ENCODE measurements at places on chromosomes 13 and 19.
A peak's percentile ranks its signal among the peaks of the same experiment; 100 is the strongest.

GRCh38 chr13:109998684-109999533 lies 212.5 kb upstream of the IRS2 start:
- no peak for DNase-seq

- DNase-seq: no peak
Observed at GRCh38 chr13:54124700-54125099, 1096.1 kb downstream of the OLFM4 start.

- DNase-seq: no peak
Observed at GRCh38 chr19:50513746-50514345, at the start of gene ASPDH. Gene ASPDH (minus strand): TSS chr19:50513913. CDS start chr19:50513823, 90 bp downstream.

DNA sequence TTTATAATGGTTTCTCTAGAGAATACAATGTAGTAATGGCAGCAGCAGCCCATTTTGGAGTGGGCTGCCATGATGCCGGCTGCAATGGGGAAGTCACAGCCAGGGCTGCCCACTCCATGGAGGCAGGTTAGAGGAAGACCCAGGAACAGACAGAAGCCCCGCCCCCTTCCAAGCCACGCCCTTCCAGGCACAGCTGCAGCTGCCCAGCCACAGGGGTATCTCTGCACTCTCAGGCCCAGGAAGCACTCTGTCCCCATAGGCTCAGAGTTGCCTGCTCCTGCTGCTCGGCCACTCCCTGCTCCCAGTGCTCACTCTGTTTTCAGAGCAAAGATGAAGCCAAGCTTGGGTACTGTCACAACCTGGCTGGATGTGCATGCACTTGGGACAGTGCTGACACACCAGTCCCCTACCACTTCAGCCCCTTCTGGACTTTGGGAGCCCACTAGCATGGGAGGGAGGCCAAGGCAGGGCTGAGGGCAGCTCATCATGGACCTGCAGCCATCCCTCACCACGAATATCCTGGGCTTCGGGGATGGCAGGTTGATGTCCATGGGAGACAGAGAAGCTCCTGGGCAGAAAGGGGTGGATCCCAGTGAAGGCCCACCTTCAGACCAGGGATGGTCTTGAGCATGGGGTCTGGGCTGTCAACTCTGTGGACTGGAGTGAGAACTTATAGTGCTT lies 1224.2 kb downstream of the SLITRK5 start:
- DNase-seq: no peak

DNA sequence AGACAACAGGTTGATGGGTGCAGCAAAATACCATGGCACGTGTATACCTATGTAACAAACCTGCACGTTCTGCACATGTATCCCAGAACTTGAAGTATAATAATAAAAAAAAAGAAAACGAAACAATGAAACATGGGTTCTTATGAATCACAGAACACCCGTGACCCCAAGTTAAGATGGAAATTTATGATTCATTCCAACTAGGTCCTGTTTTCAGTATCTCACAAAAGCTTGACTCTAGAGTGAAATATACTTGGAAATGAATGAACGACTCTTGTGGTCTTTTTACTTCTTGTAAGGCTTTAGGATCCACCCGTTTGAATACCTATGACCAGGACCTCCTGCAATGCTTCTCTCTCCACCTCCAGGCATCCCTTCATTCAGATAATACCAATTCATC lies 3.5 kb upstream of the LILRB4 start:
- no peak for DNase-seq

DNA sequence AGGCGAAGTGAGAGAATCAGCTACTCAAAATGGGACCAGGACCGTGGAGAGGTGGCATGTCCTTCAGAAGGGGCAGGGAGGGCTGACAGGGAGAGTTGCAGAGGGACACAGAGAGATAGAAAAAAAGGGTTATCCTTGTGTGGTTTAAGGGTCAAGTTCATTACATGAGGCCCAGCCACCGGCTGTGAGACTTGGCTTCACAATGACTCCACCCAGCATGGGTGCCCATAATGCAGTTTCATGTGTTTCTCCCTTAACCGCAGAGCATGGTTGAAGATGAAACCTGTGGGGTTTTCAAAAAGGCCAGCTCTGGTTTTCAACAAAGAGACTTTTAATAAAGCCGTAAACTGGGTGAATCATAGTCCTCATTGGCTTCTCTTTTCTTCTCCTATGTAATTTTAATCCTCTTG lies 164.6 kb downstream of the KLF5 start:
- no peak for DNase-seq

GRCh38 chr13:59793107-59793506 lies 370.6 kb downstream of the DIAPH3 start:
- no peak for DNase-seq

DNA sequence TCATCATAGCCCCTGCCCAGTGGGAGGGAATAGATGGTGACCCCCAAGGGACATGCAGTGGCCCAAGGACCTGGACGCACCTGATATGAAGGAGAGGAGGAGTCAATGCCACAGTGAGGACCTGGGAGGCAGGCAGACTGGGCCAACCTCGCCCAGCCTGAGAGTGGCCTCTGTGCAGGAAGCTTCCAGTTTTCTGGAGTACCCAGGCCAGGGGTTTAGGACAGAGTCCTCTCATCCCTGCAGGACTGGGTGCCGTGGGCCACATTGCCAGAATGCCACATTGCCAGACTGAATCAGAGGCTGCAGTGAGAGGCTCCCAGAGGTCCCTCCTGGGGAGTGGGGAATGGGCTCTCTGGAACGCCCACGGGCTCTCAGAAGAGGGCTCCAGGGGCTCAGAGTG lies 82.9 kb upstream of the VSTM2B start:
- no peak for DNase-seq

DNA sequence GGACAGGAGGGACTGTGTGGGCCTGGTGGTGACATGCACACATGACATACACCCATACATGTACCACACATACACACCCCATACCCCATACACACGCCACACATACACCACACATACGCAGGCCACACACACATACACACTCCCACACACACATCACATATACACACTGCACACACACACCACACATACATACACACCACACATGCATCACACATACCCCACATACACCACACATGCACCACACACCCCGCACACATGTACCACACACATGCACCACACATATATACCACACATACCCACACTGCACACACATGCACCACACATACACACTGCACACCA lies 76.5 kb upstream of the KCTD15 start:
- DNase-seq: no peak

DNA sequence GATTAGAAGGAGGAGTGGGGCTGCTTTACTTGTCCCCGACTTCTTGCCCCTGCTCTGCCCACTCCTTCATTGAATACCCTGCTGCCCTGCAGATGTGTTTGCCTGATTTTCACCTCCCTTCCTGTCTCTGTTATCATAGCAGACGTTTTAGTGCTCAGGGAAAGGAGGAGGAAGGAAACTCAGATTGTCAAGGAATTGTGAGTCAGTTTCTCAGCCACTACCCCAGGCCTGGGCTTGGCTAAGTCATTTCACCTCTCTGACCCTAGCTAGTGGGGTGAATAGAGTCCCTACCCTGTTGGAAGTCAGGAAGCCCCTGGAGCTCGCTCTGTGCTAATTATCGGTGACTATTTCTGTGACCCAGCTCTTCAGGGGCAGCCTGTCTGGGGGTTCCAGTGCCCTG lies 3.9 kb downstream of the BCKDHA start:
- DNase-seq: no peak

DNA sequence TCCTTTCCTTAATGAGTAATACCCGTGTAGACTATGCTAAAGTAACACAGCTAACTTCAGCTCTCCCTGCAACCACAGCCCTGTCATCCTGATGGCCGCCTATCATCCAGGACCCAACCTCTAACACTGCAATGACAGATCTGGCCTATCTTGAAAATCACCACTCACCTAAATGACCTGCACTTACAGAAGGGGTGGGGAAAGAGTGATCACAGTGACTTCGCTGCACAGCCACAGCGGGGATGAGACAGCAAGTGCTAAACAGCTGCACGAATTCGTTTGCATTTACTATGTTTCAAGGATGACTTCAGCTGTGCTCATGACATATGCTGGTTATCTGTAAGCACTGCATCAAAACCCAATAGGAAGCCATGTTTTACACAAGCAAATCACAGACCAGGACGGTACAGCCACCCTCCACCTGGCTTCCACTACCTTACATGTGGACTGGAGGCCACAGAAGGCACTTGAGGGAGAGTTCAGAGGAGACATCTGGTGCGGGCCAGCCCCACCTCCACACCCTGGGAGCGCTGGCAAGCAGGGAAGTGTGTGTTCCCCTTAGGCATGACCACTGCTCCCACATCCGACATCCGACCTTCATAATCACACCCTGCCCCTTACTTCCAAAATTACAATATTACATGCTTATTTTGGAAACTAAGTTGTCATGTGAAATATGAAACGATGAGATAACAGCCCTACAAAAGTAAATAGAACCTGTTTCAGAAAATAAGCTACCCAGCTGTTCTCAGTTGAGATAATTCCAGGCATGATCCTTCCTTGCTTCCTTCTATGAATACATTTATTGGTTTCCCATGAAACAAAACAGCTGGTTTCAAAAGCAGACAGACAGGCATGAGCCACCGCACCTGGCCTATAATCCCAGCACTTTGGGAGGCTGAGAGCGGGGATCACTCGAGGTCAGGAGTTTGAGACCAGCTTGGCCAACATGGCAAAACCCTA lies 95.7 kb downstream of the STK24 start:
- no peak for DNase-seq

DNA sequence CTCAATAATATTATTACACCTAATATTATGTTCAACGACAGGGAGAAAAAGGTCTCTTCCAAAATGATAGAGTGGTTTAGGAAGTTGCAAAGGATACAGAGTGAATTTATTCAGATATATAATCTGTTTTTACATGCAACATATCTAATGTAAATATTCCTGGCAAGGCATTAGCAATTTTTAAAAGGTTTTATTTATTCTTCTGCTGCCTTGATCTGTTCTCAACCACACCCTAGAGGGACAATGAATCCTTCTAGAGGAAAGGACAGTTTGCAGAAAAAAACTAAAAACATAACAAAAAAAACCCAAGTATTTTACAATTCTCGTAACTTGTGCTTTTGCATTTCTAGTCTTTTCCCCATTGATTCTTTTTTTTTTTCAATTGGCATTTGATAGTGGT lies 459.6 kb downstream of the KLF12 start:
- DNase-seq: no peak

GRCh38 chr13:25945596-25945995 lies 106.2 kb downstream of the SHISA2 start:
- DNase-seq: no peak

DNA sequence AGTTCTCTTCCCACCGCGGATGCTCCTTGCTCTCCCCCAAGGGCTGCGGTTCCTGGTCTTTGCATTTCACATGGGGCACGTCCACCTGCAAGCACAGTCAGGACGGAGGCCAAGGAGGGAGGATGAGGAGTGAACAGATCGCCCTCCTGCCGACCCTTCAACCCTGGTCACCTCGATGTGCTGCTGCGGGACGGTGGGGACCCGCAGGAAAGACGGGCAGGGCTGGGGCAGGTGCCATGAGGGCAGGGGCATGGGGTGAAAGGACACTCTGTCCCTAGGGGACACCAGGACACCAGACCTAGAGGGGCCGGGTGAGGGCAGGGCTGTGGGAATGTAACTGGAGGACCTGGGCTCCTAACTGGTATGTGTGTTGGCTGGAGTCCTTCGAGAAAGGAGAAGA lies 840 bp downstream of the SYCE2 start:
- no peak for DNase-seq

DNA sequence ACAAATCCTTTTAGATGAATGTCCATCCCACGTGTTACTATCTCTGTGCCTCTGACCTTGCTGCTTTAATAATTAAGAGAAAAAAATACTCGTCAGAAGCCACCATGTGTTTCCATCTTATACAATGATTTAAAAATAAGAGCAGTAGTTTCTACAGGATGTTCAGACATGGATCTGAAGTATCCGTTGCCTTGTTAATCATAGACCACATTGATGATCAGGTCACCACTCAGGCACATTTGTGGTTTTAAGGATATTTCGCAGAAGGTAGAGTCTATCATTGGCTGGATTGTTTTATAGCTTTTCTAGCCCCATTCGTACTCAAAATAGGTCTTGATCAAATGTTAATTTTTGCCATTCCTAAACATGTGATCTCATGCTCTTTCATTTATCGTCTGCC lies 710.0 kb upstream of the ARGLU1 start:
- DNase-seq: no peak

DNA sequence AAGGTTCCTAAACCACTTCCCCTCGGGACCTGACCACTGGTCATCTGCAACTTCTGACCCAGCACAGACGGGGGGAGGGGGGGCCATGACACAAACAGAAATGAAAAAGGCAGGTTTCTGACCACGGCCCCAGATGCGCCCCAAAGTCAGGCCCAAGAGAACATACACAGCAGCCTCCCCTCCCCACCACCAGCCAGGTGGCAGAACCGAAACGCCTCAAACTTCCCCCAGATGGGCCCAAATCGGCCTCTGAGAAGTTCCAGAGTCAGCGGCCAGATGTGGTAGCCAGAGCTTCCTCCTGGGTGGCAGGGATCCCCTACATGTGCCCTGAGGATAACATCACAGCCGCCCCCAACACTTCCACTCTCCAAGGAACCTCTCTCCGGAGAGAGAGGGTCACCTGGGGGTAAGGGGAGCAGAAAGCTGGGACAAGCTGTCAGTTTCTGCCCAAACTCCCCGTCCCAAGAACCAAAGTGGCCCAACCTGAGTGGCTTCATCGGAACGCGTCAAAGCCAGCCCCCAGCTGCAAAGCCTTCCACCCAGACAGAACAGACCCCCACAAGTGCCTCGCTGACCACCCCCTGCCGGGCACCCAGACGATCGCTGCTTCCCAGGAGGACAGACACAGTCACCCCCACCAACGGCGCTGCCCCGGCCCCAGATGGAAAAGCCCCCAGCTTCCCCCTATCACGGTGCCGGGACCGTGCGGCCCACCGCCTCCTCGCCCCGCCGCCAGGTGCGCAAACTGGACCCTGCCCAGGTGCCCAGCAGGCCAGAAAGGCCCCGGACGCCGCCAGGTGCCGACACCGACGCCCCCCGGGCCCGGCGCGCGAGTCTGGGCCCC lies 800 bp downstream of the ELL start:
- DNase-seq: peak; percentile 4

GRCh38 chr19:10074153-10074552 lies 12.0 kb upstream of the SHFL start:
- no peak for DNase-seq

DNA sequence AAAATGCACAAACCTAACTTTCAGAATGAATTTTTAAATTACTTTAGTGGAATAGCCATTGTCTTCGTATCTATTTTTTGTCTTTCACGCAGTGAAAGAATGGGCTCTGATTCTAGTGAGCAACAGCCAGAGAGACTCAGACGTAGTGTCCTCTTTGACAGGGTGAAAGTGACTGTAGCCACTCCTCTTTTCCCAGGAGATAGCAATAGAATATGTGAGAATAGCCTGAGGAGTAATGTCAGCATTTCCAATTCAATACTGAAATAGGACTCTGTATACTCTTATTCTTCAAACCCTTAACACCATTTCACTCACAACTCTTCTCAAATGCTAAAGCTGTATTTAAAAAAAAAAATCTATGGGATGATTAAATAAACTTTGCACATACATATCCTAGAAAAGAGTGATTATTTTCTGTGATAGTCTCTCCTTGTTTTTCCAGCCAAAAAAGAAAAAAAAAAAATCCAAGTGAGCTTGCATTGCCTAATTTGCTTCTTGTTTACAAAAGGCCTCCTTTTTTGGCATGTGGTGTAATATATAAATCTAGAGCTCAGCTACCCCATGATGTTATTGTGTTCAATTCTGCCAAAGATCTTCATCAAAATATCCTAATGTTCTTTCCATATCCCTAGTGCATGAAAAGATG lies 626.1 kb upstream of the SLITRK6 start:
- no peak for DNase-seq

GRCh38 chr13:80337288-80338081 lies 3.4 kb downstream of the SPRY2 start:
- DNase-seq: no peak

GRCh38 chr19:679418-680286 lies 3.5 kb downstream of the FSTL3 start:
- no peak for DNase-seq

Measured in stimulated activated CD8-positive, alpha-beta memory T cell treated with anti-CD3 and anti-CD28 coated beads, Interleukin-2, amount 100 ng/mL, for 1 hour (primary cell).